Mesenteric fat pad (tissue), 1 donor: ENCODE measurements at places on chromosomes 6 and 20. TPM values are rescaled to one million over a fixed set of nuclear protein-coding genes. Genes with fewer than 3 reads are reported as not detected.

- DNase-seq = no peak
Observed at GRCh38 chr6:2918936-2919335, 15.8 kb upstream of the SERPINB9 start.

- DNase-seq = no peak
Observed at GRCh38 chr6:92201618-92202017, 1217.7 kb downstream of the EPHA7 start.

GRCh38 chr20:50572938-50573777, 63.0 kb downstream of the PTPN1 start:
- DNase-seq = no peak

Gene ERVFRD-1
- total RNA-seq = 0.13 TPM

Gene CST1
- total RNA-seq = not detected
